ENCODE measurements at places on chromosomes 2 and 18.

DNA sequence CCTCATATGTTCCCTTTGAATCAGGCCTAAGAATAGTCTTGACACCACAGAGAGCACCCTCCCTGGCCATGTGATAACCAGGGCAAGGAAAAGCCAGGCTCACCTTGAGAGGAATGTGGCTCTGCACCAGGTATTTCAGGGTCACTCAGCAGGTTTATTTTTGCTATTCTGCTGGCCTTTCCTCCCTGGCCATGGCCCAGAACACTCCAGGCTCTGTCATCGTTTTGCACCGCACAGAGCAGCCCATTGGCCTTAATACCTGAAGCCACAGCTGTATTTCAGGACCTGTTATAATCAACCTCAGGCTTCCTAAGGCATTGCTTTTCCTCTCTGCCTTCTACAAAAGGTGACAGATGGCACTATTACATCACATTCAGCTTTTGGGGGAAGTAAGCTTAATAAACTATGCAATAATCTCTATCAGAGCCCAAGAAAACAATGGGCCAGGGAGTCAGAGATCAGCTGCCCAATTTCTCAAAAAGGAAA, 668.3 kb downstream of the IRS1 start:
- no peak for DNase-seq

DNA sequence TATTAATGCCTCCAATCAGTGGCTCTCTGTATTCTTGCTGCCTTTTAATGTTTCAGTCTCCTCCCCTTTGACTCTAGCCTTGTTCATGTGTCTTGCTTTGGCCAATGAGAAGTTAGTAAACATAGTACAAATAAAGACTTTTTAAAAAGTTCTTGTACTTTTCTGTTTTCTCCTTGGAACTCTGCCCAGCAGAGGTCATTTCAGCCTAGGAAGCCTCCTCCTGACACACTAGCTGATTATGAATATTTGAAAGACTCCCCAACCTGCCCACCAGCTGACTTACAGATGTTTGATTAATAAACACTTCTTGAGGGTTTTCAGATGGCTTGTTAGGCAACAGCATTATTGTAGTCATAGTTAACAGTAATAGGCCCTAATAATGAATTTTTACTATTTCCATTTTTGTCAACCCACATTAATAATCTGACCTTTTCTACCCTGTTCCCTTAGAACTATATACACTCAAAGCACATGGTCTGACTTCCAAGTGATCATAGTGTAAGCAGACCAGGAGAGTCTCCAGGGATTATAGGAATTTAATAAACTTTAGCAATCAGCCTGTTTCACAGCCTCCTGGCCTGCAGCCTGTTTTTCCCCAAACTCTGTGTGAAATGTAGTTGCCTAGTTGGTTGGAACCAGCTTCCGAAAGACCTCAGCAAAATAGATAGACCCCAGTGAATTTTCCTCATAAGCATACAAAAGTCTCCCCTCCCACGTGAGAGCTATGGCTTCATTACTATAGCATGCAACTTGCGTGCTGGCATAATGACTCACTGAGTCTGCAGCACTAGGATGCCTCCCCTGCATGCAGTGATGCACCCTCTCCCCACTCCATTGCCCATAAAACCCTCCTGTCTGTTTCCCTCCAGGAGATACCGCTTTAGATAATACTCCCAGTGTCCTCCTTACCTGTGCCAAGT, 670.7 kb upstream of the ZNF804A start:
- no peak for DNase-seq

DNA sequence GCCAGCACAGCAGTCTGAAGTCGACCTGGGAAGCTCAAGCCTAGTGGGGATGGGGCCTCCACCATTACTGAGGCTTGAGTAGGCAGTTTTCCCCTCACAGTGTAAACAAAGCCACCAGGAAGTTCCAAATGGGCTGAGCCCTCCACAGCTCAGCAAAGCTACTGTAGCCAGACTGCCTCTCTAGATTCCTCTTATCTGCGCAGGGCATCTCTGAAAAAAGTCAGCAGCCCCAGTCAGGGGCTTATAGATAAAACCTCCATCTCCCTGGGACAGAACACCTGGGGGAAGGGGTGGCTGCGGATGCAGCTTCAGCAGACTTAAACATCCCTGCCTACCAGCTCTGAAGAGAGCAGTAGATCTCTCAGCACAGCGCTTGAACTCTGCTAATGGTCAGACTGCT, 218.4 kb upstream of the VRK2 start:
- DNase-seq, result no peak

GRCh38 chr18:36120297-36120696, 8.8 kb downstream of the SLC39A6 start:
- no peak for DNase-seq

- no peak for DNase-seq
Measured at GRCh38 chr2:173434762-173435569, 80.3 kb downstream of the CDCA7 start.

- DNase-seq, result no peak
Measured at GRCh38 chr2:236872981-236873380, 212.7 kb upstream of the COPS8 start.

- no peak for DNase-seq
Measured at GRCh38 chr18:74084184-74084855, 63.3 kb downstream of the FBXO15 start.

DNA sequence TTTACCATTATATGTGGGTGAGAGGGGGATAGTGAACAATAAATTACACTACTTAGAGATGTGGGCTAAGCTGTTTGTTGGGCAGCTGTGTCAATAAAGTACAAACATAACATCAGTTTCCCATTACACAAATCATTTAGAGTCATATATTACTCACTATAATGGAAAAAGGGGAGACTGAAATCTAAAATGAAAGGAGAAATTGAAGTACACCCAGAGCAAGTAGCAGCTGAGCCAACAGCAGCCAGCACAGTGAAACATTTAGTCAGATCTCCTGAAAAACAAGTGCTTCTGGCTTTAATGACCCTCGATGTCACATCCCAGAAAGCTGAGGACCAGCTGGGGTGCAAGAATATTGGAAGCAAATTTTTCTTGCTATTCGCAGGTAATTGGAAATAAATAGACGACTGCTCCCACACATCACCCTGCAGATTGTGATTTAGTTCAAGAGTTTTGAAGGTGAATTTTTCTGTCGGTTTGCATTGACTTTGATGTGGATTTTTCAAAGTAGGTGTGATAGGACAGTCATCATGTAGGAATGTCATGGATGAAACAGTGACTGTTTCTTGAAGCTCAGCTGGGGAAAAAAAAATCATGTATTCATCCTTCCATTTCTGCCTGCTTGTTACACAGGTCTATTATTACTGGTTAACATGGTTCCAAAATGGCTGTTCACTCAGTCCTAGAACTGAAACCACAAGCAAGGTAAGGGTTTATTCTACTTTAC, 1607.3 kb upstream of the CELF4 start:
- DNase-seq, result no peak

DNA sequence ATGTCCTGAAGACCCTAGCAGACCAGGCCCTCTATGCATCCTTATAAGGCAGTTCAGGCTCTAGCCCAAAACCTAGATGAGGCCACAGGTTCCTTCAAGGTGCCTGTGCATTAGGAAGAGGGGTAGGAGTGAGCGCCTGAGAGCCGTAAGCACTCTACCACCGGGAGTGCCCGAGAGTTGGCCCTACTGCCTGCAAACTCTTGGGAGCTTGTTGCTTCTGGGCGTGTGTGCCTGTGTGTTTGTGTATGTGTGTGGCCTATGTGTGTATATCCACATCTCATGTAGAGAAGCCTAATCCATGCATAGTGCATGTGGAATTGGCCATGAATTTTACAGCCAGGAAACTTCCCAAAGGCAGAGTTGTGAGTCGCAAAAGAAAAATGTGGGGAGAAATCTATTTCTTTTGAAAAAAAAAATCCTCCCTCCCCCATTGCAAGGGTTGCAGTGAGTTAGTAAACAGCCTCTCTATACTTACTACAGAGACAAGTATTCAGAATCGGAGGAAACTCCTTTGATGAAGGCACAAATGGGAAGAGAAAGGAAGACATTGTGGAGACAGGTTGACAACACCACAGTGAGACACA, 96.8 kb downstream of the ADD2 start:
- DNase-seq, result no peak

DNA sequence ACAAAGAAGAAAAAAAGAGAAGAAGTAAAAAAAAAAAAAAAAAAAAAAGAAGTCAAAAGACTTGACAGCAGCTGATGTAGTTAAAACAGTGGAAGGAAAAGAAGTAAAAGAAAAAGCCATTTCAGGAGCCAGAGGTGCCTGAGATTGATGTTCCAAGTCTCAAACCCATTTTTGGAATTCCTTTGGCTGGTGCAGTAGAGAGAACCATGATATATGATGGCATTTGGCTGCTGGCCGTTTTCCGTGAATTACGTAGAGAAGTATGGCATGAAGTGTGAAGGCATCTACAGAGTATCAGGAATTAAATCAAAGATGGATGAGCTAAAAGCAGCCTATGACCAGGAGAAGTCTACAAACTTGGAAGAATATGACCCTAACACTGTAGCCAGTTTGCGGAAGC, 7.6 kb upstream of the CHST10 start:
- no peak for DNase-seq
